ENCODE measurements at places on chromosomes 2 and 18. TPM values are rescaled to one million over a fixed set of nuclear protein-coding genes. Genes with fewer than 3 reads are reported as not detected.

Gene NTSR2
- not detected for polyA plus RNA-seq

Gene CCT4
- polyA plus RNA-seq: 24.6 TPM

Gene SLC8A1
- 0.19 TPM for polyA plus RNA-seq

- DNase-seq: no peak
These were observed 317.1 kb upstream of the ST6GAL2 start for GRCh38 chr2:107202962-107203591.

- no peak for DNase-seq
These were observed 411.1 kb downstream of the RAD51AP2 start for GRCh38 chr2:17107151-17107550.

DNA sequence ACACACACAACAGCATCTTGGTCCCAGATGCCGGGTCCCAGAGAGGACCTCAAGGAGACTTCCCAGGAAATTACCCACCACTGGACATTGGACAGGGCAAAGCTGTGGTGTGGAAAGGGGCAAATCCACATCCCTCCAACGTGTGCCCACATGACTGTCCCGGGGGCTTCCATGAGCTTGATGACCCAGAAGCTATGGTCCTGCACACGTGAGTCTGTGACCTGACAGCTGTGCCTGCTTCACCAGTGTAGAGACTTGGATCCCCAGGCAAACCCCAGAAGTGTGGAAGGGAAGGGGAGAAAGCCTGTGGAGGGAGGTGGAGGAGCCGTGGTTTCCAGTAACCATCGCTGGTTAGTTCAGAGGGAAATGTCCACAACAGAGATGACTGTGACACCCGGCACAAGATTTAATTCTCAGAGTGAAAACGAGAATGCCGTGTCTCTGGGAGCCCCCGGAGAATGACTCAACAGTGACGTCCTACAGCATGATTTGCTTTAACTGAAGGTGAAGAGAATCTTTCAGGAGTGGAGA lies 19.1 kb upstream of the GPR55 start:
- no peak for DNase-seq

- no peak for DNase-seq
These were observed 131.4 kb downstream of the SEPTIN10 start for GRCh38 chr2:109482361-109482861.

- DNase-seq: peak; percentile 45
These were observed 33.5 kb upstream of the GPC1 start for GRCh38 chr2:240401781-240402551.
